ENCODE measurements at places on chromosomes 5 and 9.
A peak's percentile ranks its signal among the peaks of the same experiment; 100 is the strongest.

- peaks cover 28% of the 10 kb centered on the region for H3K36me3 ChIP-seq
- H3K4me3 ChIP-seq: peak overlapping the region; percentile 42
- H3K27me3 ChIP-seq: no peaks in the 10 kb centered on the region
- peaks cover 70% of the 10 kb centered on the region for H3K4me1 ChIP-seq
These were observed 4.6 kb downstream of the SURF4 start for GRCh38 chr9:133371261-133371711.

- peaks cover 12% of the 10 kb centered on the region for H3K27me3 ChIP-seq
- no peaks in the 10 kb centered on the region for H3K36me3 ChIP-seq
- H3K4me3 ChIP-seq: no peak overlapping the region
- no peaks in the 10 kb centered on the region for H3K4me1 ChIP-seq
These were observed 47.9 kb downstream of the MAMDC2 start for GRCh38 chr9:70091572-70091971.

GRCh38 chr9:105248691-105249090 is 4.2 kb downstream of the SLC44A1 start:
- H3K4me3 ChIP-seq: no peak overlapping the region
- H3K4me1 ChIP-seq: peaks cover 15% of the 10 kb centered on the region

DNA sequence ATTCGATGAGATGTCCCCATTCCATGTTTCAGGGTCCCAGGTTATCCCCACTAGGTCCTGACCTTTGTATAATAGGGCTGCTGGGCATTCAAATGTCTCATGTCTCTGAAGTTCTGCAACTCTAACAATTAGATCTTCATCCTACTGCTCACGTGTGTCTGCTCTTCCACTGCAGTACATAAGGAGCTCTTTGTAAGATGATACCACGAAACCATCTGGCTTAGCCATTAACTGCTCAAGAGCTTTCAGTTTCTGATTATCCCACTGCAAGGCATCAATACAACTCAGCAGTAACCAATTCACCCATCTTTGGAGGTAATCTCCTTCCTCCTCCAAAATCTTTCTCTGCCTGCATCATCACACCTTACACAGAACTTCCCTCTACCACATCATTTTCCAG is 49.9 kb upstream of the PPP2CA start:
- H3K27me3 ChIP-seq: peaks cover 16% of the 10 kb centered on the region
- no peaks in the 10 kb centered on the region for H3K4me1 ChIP-seq
- no peak overlapping the region for H3K4me3 ChIP-seq
- no peak overlapping the region for H3K27ac ChIP-seq
- peaks cover 10% of the 10 kb centered on the region for H3K36me3 ChIP-seq
- ATAC-seq: no peak

DNA sequence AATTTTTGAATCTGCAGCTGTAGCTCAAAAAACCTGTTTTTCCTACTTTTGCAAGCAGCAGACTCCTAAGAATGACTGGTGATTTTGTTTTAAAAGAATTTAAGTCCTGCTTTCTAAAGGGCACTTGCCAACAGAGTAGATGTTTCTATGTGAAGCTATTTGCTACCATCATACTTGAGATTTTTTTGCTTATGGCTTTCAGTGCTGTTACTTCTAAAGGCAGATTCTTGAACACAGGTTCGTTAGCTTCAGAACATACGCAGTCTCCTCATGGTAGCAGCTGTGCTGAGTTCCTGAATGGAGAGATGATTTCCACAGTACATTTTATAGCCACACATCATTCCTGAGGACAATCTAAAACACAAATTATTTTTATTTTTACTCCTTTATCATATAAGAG is 24.4 kb upstream of the ELL2 start:
- H3K4me1 ChIP-seq: no peaks in the 10 kb centered on the region
- H3K4me3 ChIP-seq: no peak overlapping the region
- ATAC-seq: no peak
- H3K36me3 ChIP-seq: no peaks in the 10 kb centered on the region
- H3K27ac ChIP-seq: no peak overlapping the region
- no peaks in the 10 kb centered on the region for H3K27me3 ChIP-seq

GRCh38 chr5:126044111-126044668 is 379.0 kb upstream of the GRAMD2B start:
- no peaks in the 10 kb centered on the region for H3K36me3 ChIP-seq
- no peak overlapping the region for H3K27ac ChIP-seq
- H3K27me3 ChIP-seq: no peaks in the 10 kb centered on the region
- H3K4me3 ChIP-seq: no peak overlapping the region
- no peaks in the 10 kb centered on the region for H3K4me1 ChIP-seq

GRCh38 chr5:81950996-81951395 is 20.8 kb upstream of the ATG10 start:
- H3K4me3 ChIP-seq: no peak overlapping the region
- H3K27me3 ChIP-seq: no peaks in the 10 kb centered on the region
- no peak overlapping the region for H3K27ac ChIP-seq
- no peak for ATAC-seq
- no peaks in the 10 kb centered on the region for H3K36me3 ChIP-seq

DNA sequence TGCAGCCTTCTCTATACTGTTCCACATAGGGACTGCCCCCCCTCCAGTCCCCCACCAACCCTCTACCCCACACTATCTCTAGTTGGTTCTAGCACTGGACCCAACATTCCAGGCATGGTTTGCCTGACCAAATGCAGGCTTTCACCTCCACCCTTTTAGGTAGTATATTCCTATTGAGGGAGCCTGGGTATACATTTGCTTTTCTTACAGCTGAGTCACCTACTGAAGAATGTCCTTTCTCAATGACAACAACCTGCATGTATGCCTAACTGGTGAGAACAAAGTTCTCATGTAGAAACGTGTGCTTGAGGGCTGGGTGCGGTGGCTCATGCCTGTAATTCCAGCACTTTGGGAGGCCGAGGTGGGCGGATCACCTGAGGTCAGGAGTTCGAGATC is 8.2 kb downstream of the TNIP1 start:
- peaks cover 77% of the 10 kb centered on the region for H3K36me3 ChIP-seq
- ATAC-seq: no peak
- H3K4me3 ChIP-seq: peak overlapping the region; percentile 23
- H3K4me1 ChIP-seq: peaks cover 99% of the 10 kb centered on the region
- H3K27me3 ChIP-seq: no peaks in the 10 kb centered on the region

GRCh38 chr5:36177715-36178523 is 26.0 kb downstream of the SKP2 start:
- ATAC-seq: no peak
- no peak overlapping the region for H3K27ac ChIP-seq
- H3K27me3 ChIP-seq: no peaks in the 10 kb centered on the region
- H3K36me3 ChIP-seq: peaks cover 61% of the 10 kb centered on the region
- H3K4me3 ChIP-seq: no peak overlapping the region

GRCh38 chr9:126423916-126424185 is 97.2 kb downstream of the MVB12B start:
- H3K27me3 ChIP-seq: peaks cover 11% of the 10 kb centered on the region
- peaks cover 11% of the 10 kb centered on the region for H3K4me1 ChIP-seq
- H3K27ac ChIP-seq: no peak overlapping the region

DNA sequence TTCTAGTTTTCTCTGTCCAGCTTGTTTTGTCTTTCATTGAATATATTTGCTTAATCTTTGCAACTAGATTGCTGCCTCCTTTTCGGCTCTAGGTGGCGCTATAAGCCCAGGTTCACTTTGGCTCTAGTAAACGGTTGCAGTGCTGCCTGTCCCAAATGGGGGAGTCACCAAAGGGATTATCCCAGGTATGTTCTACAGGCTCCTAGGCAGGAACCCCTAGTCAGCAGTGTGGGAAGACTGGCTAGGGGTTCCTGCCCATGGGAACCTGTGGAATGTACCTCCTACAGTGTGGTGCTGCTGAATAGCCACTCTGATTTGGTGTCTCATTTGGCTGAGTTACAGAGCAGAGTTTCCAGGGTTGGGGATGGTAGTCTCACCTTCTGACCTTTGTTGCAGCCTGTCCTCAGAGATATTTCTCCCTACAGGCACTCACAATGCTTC is 85.2 kb downstream of the ARSB start:
- no peaks in the 10 kb centered on the region for H3K27me3 ChIP-seq
- H3K27ac ChIP-seq: no peak overlapping the region
- peaks cover 38% of the 10 kb centered on the region for H3K36me3 ChIP-seq
- no peak for ATAC-seq
- peaks cover 5% of the 10 kb centered on the region for H3K4me1 ChIP-seq
- no peak overlapping the region for H3K4me3 ChIP-seq

DNA sequence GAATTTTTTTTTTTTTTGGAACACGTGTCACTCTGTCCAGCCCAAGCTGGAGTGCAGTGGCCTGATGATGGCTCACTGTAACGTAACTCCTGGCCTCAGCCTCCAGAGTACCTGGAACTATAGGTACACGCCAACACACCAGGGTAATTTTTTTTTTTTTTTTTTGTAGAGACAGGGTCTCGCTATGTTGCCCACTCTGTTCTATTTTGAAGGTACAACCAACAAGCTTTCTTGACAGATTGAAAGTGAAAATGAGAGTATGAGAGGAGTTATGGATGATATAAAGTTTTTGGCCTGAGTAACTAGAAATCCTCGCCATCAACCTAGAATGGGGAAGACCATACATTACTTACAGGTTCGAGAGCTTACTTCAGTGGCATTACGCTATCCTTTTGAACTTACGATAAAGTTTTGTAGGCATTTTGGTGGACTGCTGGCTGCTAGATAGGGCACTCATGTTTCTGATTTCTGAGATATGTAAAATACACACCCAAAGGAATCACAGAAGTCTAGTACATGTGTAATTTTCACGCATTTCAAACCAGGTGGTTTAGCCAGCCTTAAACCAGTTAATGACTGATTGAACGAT is 806 bp upstream of the CDC42SE2 start:
- ATAC-seq: peak; percentile 3
- H3K4me1 ChIP-seq: peaks cover 42% of the 10 kb centered on the region

- ATAC-seq: no peak
These were observed 550.0 kb downstream of the PTPRD start for GRCh38 chr9:10062629-10063395.

DNA sequence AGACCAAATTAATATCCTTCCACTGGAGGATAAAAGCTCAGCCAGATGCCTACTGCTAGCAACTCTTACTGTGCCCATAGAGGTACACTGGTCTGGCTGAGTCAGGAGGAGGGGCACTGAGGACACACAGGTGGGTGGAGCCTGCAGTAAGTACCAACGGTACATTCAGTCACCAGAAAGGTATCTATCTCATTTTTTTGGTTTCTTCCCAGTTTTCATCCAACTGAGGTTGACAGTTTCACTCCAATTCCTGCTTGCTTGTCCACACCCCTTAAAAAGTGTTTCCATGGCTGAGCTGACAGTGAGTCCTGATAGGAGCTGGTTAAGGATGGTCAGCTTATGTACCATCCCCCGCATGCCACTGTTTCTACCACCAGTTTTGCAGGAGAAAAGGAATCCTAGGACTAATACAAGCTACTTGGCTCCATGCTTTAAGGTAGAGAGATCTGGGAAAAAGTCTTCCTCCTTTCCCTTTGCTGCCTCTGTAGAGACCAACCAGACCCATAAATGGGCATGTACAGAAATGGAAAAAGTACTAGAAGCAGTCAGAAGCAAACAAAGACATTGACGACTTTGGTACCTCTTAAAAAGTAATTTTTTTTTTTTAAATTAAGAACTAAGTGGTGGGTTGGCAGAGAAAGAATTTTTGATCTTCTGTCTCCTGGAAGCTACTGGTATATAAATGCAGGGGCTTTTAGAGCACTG is 3.2 kb downstream of the ELL2 start:
- H3K27ac ChIP-seq: no peak overlapping the region
- peaks cover 45% of the 10 kb centered on the region for H3K4me1 ChIP-seq
- no peak for ATAC-seq
- peaks cover 5% of the 10 kb centered on the region for H3K36me3 ChIP-seq
- no peaks in the 10 kb centered on the region for H3K27me3 ChIP-seq

GRCh38 chr5:97735209-97735608 is 552.2 kb upstream of the RIOK2 start:
- no peak for ATAC-seq
- no peaks in the 10 kb centered on the region for H3K27me3 ChIP-seq
- no peaks in the 10 kb centered on the region for H3K36me3 ChIP-seq
- H3K4me1 ChIP-seq: no peaks in the 10 kb centered on the region
- no peak overlapping the region for H3K4me3 ChIP-seq
- H3K27ac ChIP-seq: no peak overlapping the region

DNA sequence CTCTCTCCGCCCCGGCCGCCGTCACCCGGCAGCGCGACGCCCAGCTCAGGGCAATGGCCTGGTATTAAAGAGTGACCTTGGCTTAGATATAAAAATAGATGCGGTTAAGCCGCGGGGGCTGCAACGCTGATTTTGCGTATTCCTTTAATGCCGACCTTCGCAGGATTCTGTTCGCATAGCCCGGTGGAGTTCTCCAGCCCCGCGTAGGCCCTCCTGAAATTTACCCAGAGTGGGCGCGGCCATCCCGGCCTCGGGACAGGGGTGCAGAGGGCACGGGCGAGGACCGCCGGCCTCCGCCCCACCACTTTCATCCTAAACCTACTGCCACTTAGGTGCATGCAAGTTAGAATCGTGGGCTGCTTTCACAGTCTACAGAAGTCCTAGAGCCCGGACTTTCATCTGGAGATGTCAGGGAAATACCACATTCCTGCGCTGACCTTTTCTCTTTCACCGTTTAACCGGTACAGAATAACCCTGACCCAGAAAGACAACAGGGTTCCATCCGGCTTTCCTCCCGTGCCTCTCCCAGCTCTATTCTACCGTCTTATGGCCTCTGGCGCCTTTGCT is 492 bp upstream of the FAM169A start:
- H3K36me3 ChIP-seq: no peaks in the 10 kb centered on the region
- ATAC-seq: peak; percentile 31
- H3K27ac ChIP-seq: peak overlapping the region; percentile 85
- peak overlapping the region; percentile 85 for H3K4me3 ChIP-seq
- peaks cover 13% of the 10 kb centered on the region for H3K27me3 ChIP-seq

DNA sequence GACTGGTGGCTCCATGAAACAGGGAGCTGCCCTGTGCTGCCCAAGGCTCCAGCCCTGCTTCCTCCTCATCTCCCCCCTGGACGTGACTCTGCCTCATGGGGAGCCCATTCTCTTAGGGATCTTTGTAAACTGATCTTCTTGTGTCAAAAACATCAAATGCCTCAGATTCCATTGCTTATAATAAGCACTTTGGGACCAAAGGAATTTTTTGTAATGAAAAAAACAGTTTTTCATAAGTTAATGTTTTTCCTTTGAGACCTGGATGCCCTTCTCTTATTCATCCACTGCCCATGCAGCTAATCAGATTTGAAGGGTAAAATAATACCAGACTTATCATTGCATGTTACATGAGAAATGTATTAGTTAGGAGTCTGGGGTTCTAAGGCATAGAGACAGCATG is 41.7 kb downstream of the PALM2AKAP2 start:
- H3K36me3 ChIP-seq: no peaks in the 10 kb centered on the region
- no peak for ATAC-seq
- peaks cover 19% of the 10 kb centered on the region for H3K27me3 ChIP-seq
- no peak overlapping the region for H3K27ac ChIP-seq

- no peak for ATAC-seq
- peak overlapping the region; percentile 7 for H3K27ac ChIP-seq
- H3K36me3 ChIP-seq: peaks cover 41% of the 10 kb centered on the region
- no peak overlapping the region for H3K4me3 ChIP-seq
- H3K4me1 ChIP-seq: no peaks in the 10 kb centered on the region
These were observed 34.3 kb downstream of the GPR107 start for GRCh38 chr9:130088051-130088450.

DNA sequence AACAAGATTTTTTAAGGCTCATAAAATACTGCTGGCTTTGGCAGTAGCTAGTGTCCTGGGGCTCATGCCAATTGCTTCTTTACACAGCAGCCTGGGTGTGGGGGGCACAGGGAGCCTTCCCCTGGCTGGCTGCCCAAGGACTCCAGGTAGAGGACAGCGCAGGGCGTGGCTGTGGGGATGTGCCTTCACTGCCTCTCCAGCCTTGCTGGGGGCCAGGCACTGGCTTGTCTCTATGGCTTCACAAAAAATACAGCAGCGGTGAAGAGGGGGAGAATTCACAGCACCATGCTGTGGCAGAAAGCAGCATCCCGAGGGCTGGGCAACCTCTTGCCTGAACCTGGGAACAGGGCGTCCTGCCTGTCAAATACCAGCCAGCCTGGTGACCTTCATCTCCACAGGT is 57.4 kb downstream of the DAP start:
- H3K27me3 ChIP-seq: no peaks in the 10 kb centered on the region
- H3K27ac ChIP-seq: peak overlapping the region; percentile 78
- peaks cover 88% of the 10 kb centered on the region for H3K4me1 ChIP-seq
- no peak for ATAC-seq

Data from stimulated activated memory B cell treated with anti-CD40 and anti-IgM and Interleukin-4, amounts not matched to agents 10 μg/mL and 1 μg/mL and 100 μg/mL, for 72 hours (primary cell).